Stimulated activated CD8-positive, alpha-beta memory T cell treated with anti-CD3 and anti-CD28 coated beads, Interleukin-15, amount 100 ng/mL, for 4 hours (primary cell): ENCODE measurements at places on chromosomes 5 and 9.

GRCh38 chr5:178777520-178777919 lies 47.1 kb upstream of the ZNF354A start:
- no peak for DNase-seq

- no peak for DNase-seq
Measured at GRCh38 chr9:93020151-93020550, 38.4 kb upstream of the SUSD3 start.

GRCh38 chr9:103900466-103900865 lies 193.6 kb upstream of the SMC2 start:
- DNase-seq = no peak

GRCh38 chr9:77997611-77998284 lies 33.9 kb downstream of the GNAQ start:
- no peak for DNase-seq

DNA sequence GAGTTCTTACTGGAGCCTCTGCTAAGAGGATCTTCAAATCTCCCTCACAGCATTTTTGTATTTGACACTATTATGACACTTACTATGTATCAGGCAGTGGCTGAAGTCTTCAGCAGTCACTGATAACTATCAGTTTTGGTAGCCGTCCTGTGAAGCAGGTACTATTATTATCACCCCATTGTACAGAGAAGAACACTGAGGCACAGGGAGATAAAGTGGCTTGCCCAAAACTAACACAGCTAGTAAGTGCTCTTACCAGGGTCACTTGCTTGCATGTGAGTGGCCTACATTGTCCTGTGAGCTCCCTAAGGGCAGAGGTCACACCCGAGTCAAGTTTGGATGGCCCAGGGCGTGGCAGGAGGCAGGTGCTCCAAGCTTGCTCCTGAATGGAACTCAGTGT lies 16.8 kb downstream of the GABBR2 start:
- no peak for DNase-seq

- no peak for DNase-seq
Measured at GRCh38 chr9:130198501-130199179, 26.4 kb downstream of the NCS1 start.

- no peak for DNase-seq
Measured at GRCh38 chr9:116101516-116101915, 52.1 kb upstream of the PAPPA start.

DNA sequence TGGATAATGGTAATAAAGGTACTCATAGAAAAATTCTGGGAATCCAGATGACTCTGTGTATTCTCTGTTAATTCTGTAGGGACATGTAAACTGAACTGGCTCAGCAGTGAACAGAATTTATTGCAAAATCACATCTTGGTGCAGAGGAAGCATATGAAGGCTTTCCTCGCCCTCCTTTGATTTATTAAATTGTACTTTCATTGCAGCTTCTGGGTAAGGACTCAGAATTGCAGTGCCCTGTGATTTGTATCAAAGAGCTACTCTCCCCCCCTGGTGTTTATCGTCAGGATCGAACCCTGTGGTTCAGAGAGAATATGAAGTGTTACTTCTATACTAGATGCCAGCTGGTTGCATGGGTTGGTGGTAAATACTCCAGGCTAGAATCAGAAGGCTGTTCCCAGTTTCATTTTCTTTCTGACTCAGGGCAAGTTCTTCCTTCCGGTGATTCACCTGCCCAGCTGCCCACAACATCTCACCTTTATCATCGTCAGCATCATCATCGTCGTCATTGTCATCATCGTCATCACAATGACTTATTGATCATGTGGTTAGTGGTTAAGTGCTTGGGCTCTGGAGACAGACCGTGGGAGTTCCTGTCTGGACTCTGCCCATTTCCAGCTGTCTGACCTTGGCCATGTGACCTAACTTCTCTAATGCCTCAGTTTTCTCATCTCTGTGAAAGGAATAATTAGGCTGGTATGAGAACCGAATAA lies 238.8 kb downstream of the ARHGAP26 start:
- peak; percentile 79 for DNase-seq

DNA sequence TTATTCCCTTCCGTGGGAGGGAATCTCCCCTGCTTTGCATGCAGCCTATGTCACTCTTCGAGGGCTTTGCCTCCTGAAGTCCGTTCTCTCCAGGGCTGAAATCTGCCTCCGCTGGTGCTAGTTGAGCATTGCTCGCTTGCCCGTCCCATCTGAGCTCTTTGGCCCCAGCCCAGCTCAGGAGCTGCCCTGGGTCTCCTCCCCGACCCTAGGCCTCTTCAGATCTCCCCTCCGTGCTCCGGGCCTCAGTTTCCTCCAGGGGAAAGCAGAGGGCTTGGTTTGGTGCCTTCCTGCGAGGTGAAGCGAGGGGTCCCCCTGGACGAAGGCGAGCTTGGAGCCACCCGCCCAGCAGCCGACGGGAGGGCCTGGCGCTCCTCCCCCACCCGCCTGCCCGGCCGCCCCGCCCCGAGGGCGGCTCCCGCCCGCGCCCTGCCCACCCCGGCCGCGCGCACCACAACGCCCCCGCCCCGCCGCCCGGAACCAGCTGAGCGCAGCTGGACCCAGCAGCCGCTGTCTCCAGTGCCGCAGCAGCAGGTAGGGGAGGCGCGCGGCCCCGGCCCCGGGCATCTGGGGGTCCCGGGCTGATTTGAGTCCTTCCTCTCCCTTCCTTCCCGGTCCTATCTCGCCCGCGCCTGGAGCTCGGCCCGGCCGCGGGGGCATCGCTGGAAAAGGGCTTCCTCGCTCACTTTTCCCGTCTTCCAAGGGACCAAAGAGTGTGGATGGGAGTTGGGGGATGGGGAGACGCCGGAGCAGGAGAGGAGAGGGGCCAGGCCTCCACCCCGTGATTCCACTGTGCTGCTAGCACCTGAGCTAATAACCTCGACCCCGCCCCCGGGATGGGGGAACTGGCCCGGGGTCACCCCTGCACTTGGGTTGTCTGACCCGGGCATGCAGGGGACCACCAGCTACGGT lies at the start of gene GSN:
Gene GSN (plus strand): TSS at position 474 of the 909 bp plus-strand sequence. CDS start 33,810 bp downstream, outside the sequence.
- peak; percentile 19 for DNase-seq

GRCh38 chr9:71504636-71505035 lies 263.7 kb downstream of the CEMIP2 start:
- no peak for DNase-seq

DNA sequence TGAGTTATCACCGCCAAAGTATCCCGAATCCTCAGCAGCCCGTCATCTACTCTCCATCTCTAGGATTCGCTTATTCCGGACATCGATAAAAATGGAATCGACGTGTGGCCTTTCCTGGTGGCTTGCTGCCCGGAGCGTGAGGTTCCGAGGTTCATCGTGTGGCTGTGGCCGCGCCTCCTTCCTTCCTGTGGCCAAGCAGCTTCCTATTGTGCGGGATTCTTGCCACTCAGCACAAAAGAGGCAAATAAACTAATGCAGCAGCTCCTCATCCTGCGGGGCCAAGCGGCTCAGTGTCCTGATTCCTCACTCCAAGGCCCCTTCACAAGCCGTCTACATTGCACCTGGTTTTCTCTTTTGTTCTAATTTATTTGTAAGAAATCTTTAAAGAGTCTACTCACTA lies 800.9 kb downstream of the CDH9 start:
- DNase-seq = no peak

DNA sequence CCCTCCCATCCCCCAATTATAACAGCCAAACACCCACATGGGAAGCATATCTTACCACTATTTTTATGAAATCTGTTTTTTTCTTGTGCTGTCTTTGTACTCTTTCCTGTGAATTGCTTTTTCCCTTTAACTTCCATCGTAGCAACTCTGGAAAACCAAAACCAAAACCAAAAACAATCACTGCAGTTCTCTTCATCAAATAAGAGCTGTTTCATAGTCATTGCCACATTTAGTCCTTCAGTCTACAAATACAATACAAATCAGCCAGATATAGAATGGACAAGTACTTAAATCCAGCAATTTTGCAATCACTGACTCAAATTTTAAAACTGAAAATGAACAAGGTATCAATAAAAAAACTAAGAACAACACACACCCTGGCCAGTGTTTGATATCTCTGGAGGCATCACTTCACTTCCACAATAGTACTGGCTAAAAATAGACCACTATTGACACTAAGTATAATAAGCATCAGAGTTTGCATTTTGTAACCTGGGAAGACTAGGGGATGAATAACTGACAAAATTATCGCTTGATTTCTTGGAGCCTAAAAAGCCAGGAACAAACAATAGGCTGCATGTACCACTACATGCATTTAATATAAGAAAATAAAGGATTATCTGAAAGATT lies 5.4 kb downstream of the PUM3 start:
- no peak for DNase-seq

- DNase-seq = no peak
Measured at GRCh38 chr5:62373382-62373781, 30.3 kb downstream of the DIMT1 start.

DNA sequence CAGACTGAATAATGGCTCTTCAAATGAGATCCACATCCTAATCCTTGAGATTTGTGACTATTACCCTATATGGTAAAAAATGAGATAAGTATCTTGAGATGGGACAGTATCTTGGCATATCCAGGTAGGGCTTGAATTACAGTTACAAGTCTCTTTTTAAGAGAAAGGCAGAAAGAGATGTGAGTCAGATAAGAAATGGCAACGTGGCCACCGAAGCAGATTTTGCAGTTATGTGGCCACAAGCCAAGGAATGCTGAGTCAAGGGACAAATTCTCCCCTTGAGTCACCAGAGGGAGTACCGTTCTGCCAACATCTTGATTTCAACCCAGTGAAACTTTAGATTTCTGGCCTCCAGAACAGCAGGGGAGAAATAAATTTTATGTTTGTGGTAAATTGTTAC lies 1983.0 kb upstream of the C9orf72 start:
- DNase-seq = no peak

DNA sequence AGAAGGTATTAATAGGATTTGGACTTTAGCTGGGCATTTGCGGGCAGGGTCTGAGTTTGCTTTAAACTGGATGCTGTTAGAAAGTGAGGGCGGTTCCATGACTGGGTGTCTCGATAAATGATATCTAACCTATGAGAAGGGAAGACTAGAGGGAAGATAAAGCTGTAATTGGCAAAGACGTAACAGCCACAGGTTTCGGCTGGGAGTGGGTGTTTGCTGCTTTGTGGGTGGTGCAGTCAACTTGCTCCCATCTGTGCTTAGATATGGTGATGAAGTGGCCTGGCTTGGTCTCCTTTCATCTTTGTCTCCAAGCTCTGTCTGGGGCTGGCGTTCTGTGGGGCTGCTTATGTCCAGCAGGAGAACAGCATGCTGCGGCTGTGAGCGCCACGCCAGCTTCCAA lies 23.3 kb downstream of the OR2V1 start:
- no peak for DNase-seq

- no peak for DNase-seq
Measured at GRCh38 chr9:120837921-120838320, 4.8 kb downstream of the PSMD5 start.

GRCh38 chr5:149212198-149212951 lies 59.3 kb upstream of the AFAP1L1 start:
- DNase-seq = no peak

GRCh38 chr5:68924481-68925145 lies 169.2 kb upstream of the SLC30A5 start:
- DNase-seq = no peak

GRCh38 chr9:110579034-110579861 lies at the start of gene SVEP1:
Gene SVEP1 (minus strand): TSS chr9:110579741. CDS start chr9:110579543, 198 bp downstream.
- no peak for DNase-seq

- DNase-seq = no peak
Measured at GRCh38 chr5:67925511-67925910, 290.0 kb upstream of the PIK3R1 start.

DNA sequence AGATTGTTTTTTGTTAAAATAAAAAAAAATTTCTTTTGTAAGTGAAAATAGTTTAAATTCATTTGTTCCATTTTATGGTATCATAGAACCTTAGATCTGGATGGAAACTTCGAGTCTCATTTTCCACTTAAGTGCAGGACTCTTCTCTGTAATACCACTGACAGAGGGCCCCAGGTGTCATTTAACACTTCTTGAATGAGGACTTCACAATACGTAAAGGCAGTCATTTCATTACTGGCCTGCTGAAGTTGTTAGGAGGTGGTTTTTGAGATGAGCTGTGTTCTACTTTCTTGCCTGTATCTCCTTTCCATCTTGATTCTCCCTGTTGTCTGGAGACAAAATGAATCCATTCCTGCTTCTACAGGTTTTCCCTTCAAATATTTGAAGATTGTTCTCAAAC lies 455.3 kb downstream of the DMRT2 start:
- DNase-seq = no peak

- peak; percentile 88 for DNase-seq
Measured at GRCh38 chr9:133144142-133144903, 19.4 kb downstream of the GBGT1 start.

DNA sequence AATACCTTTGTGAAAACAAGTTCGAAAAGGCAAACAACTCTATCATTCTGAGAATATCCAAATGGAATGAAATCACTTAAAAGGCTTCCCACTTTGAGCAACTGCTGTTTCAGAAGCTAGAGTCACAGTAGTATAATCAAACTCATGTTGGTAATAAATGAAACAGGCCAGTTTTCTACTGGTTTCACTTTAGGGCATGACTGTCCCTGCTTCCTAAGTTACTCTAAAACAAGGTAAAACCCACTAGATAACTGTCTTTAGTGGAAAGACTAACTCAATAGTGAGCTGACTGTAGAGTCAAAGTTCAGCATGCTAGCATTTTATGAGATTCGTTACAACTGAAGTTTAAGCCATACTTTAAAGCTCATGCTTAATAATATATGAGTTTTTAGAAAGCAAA lies 6.0 kb downstream of the CDC26 start:
- no peak for DNase-seq

- no peak for DNase-seq
Measured at GRCh38 chr5:61313960-61314681, 17.9 kb upstream of the ZSWIM6 start.

DNA sequence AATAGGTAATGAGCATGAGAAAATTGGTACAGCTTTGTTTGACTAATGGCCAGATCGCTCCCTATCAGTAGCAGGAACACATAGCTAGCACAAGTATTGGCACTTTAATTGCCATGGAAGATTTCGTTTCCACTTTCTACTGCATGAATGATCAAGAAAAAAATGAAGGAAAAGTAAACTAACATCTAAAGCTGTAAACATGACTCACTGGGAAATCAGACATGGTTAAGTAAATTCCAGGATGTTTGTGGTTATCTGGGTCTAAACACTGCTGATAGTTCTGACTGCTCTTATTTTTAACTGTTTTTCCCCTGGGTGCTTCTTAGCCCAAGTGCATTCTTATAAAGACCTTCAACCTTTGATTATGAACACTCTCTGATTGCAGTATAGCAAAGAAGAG lies 388.9 kb downstream of the NR2F1-AS1 start:
- DNase-seq = no peak

- no peak for DNase-seq
Measured at GRCh38 chr5:10351919-10352318, 1.6 kb upstream of the MARCHF6 start.

GRCh38 chr5:100260968-100261367 lies 274.2 kb upstream of the FAM174A start:
- no peak for DNase-seq

GRCh38 chr5:78912085-78912771 lies 72.9 kb downstream of the ARSB start:
- no peak for DNase-seq

GRCh38 chr5:56910210-56910965 lies 992 bp downstream of the SETD9 start:
- DNase-seq = peak; percentile 1

DNA sequence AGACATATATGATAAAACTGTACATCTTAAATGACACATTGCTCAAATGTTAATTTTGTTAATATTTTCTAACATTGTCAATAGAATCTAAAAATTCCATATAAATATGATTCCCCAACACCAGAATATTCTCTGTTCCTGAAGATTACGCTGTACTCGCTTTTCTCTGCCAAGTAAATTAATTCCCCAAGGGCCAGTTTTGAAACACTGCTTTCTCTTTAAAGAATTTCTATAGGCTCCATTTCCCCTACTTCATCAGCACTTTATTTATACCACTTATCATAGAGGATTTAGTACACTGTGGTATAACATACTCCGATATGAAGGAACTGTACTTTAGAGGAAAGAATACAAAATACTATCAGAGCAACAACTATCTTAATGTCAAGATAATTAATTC lies 101.4 kb upstream of the ACOT12 start:
- DNase-seq = no peak
